NCI-H524 (cell line): ENCODE measurements at places on chromosomes 6 and 20.

GRCh38 chr6:153729189-153729588 lies 309.9 kb upstream of the OPRM1 start:
- no peak for DNase-seq

DNA sequence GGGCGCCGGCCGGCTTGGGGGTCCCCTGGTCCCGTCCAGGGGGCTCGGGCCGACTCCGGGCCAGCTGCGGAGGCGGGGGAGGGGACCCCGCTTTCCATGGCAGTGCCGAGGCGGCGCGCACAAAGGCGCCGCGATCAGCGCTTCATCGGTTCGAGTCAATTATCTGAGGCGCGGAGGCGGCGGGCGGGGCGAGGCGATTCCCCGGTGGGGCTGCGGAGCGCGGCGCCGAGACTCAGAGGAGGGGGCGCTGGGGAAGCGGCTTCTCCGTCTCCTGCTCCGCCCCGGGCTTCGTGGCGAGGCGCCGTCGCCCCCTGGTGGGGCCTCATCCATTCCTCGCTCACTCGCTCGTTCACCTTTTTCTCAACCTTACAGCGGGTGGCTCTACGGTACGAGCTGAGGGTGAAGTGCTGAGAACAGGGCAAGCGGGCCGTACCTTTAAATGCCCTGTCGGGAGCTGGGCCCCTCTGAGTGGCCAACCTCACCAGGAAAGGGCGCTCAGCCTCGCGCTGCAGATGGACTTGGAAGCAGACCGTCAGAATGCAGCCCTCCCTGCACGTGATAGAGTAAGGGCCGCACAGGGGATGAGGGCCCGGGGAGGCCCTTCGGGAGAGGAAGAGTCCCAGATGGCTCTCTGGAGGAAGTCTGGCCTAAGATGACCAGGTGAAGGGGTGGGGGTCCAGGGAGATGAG lies 39.9 kb downstream of the SLC52A3 start:
- DNase-seq: peak; percentile 73

DNA sequence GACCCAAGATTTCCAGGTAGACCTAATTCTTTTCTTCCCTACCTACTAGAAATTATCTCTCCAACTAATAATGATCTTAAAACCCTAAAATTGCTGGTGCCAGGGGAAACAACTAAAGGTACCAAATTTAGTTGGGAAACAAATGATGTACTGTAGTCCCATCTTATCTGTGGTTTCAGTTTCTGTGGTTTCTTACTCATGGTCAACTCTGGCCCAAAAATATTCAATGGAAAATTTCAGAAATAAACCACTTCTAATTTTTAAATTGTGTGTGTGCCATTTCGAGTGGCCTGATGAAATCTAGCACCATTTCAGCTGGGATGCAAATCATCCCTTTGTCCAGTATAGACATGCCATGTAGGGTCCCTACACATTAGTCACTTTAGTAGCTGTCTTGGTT lies 475.2 kb upstream of the EPHA7 start:
- no peak for DNase-seq

DNA sequence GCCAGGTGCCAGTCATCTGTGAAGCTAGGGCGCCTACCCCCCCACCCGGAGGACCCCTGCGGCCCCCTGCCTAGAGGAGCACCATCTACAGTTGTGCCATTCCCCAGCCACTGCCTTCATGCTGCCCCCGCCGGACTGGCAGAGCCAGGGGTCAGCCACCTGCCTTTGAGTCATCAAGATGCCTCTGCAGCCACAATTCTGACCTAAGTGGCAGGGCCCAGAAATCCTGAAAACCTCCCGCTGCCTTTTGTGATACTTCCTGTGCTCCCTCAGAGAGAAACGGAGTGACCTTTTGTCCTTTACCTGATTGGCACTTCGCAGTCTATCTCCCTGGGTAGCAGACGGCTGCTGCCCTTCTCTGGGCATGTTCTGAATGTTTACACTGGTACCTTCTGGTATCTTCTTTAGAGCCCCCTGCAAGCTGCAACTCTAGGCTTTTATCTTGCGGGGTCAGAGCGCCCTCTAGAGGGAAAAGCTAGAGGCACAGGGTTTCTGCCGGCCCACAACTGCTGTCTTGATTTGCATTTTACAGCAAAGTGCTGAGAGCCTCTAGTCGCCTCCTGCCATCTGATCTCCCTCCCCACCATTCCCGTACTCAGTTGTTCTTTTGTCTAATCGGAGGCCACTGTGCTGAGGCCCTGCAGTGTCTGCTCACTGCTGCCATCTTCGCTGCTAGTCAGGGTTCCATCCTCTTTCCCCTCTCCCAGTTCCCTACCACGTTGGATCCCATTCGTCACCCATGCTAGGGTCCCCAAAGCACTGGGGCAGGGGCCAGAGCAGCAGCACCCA lies 26.9 kb downstream of the SPATA2 start:
- DNase-seq: peak; percentile 80

- DNase-seq: no peak
These were observed 15.6 kb downstream of the RRBP1 start for GRCh38 chr20:17666481-17666880.

GRCh38 chr6:129617986-129618385 lies 92.0 kb downstream of the ARHGAP18 start:
- DNase-seq: no peak

DNA sequence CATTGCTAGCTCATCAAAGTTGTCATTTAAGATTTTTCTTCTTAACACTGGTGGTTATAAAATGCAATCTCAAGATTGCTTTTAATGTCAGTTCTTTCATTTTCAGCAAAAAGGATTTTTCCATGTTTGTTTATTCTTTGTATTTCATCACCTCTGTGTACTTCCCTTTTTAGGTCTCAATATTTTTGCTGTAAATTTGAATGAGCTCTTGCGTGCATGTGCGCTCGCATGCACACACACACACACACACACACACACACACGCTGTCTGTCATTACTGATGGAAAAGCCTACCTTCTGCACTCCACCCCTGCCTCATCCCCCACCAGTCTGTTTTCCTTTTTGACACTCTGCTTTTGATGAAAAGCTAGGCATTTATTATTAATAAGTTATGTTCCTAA lies 85.3 kb upstream of the FYN start:
- no peak for DNase-seq

DNA sequence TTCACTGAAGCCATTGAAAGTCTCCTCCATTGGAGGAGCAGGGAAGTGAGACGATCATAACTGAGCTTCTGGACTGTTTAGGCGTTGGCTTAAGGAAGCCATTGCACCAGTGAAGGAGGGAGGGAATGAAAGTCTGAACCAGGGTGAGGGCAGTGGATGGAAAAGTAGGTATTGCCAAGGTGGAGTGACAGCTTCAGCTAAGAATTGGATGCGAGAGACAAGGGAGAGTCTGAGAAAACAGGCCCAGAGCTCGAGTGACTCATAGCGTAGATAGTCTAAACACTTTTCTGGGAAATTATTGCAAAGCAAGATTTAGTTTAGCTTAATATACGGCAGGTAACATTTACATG lies 4.5 kb downstream of the DSP start:
- DNase-seq: no peak

GRCh38 chr6:15296735-15297134 lies 50.9 kb downstream of the JARID2 start:
- no peak for DNase-seq

- no peak for DNase-seq
These were observed 185.6 kb downstream of the BMP7 start for GRCh38 chr20:57080796-57081195.

GRCh38 chr20:25470045-25470444 lies 62.6 kb downstream of the GINS1 start:
- peak; percentile 76 for DNase-seq

DNA sequence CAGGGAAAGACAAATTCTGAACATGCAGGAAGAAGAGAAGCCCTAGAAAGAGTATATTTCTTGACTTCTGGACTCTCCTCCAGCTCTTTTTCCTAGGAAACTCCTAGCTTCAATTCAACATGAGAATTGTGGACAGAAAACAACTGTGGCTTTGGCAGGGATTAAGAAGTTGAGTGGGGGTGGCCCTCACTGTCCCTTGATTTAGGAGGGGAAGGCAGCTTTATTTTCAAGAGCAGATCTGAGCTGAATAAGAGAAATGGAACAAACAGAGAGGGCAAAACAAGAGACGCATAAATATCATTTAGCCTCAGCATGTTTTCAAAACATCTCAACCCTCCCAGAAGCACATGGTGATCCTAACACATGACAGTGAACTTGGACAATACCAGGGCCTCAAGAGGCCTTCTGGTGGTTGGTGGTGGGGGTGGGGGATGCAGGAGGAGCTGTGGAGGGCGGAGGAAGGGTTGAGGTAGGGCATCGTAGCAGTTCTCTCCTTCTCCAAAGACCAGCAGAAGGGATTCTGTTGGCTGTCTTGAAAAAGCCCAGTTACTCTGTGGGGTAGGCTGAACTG lies 21.1 kb upstream of the TAGAP start:
- no peak for DNase-seq

- no peak for DNase-seq
These were observed 59.9 kb downstream of the HECA start for GRCh38 chr6:139194740-139195139.

- no peak for DNase-seq
These were observed 155.1 kb downstream of the SASH1 start for GRCh38 chr6:148497717-148498116.

DNA sequence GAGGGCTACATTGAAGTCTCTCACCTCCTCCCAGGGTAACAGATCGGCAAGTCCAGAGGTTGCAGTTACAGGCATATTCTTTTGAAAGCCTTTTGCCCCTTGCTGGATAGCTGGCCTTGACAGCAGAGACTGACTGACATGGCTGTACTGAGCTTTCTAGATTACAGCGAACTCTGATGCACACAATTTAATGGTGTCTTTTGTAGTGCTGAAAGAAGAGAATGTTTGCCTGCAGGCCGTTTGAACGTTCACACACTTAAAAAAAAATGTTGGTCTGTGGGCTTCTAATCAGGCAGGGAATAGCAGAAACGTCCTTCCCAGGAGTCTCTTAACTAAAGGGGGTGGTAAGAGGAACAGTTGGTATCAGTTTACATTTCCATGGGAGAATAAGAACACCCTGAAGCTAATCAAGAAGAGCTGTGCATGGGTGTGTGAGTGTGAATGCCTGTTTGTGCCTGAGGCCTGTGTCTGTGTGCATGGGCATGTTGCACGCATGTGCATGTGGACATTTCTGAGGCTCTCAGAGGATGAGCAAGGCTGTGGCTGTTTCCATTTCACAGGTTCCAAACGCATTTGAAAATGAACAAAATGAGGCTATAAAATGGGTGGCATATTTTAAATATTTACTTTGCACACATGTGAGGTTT lies 213.9 kb upstream of the SSTR4 start:
- DNase-seq: no peak

- no peak for DNase-seq
These were observed at the start of gene PHACTR1 for GRCh38 chr6:12716298-12716916. TSS of gene PHACTR1 (plus strand) at chr6:12716767.

DNA sequence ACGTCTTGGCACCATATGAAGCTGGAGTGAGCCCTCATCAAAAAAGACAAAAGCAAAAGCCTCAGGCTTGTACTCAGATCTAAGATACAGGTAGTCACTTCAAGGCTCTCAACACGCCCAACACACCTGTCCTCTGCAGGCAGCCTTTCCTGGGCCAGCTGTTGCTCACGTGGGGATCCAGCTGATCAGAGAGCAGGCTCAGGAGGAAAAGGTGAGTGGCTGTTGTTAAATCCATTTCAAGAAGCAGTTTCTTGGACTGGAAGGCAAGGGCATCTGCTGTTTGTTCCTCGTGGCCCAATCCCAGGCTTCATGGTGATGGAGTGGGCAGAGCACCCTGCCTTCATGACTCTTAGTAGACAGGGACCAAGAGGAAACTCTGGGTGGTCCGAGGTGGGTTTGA lies 39.6 kb downstream of the ELMO2 start:
- no peak for DNase-seq

DNA sequence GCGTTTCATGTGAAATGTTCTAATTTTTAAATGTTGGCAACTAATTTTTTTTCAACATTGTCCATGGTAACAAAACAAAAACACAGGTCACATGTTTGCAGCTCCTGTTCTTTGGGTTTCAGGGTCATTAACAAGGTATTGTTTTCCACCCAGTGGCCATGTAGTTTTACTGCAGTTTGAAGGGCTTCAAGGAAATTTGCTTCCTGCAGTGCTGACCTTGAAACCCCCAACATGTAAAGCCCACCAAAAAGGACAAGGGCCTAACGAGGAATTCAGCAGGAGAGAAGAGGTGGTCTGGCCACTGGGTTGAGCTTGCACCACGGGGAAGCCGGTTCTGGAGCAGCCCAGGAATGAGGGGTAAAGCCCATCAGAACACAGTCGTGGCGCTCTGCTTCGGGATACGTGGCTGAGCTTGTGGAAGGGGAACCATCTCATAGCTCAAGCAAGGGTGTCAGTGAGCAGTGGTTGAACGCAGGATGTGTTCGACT lies 13.9 kb upstream of the KLHL31 start:
- DNase-seq: peak; percentile 7

DNA sequence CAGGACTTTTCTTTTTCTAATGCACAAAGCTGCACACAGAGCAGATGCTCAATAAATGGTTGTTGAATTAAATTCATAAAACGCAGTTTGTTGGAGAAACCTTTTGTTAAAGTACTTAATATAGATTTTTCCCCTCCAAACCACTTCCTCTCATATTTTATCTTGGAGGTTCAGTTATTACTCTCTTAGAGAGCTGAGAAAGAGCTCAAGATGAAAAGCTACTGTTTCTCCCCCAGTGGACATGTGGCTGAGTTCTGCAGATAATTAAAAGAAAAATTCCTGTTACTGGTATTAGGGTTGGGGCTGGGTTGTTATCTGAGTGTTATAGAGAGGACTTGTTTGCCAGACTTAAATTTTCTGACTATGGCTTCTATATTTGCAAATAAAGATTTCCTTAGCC lies 294.0 kb downstream of the TBC1D7 start:
- DNase-seq: no peak
